ENCODE measurements at places on chromosomes 7 and 10. TPM values are rescaled to one million over a fixed set of nuclear protein-coding genes. Genes with fewer than 3 reads are reported as not detected.

Gene CLEC5A
- 0.18 TPM for total RNA-seq

Gene PIP
- not detected for total RNA-seq

Gene TSPAN14
- total RNA-seq, result 31.3 TPM

Gene ACSM6
- total RNA-seq, result not detected

Gene ARHGAP19
- 4.1 TPM for total RNA-seq

Gene EN2
- total RNA-seq, result not detected

Gene CFAP46
- total RNA-seq, result 0.08 TPM

Gene MYPN
- not detected for total RNA-seq

Gene TMEM26
- 0.35 TPM for total RNA-seq

Gene CYP2C18
- 110 TPM for total RNA-seq

Gene ERVW-1
- not detected for total RNA-seq

Gene EVX1
- total RNA-seq, result not detected

Gene RET
- 1.1 TPM for total RNA-seq

Gene RHBDD2
- 32.9 TPM for total RNA-seq

Gene SEMA4G
- total RNA-seq, result 80.4 TPM

Gene GAD2
- total RNA-seq, result not detected

Gene MEST
- total RNA-seq, result 44.4 TPM

Gene GPRIN2
- total RNA-seq, result 1.1 TPM

Gene SPDYE6
- not detected for total RNA-seq

Gene TES
- total RNA-seq, result 7.5 TPM

Gene NT5C2
- 21.3 TPM for total RNA-seq

Gene TECTB
- 0.13 TPM for total RNA-seq

Gene MALRD1
- total RNA-seq, result not detected

Gene TPST1
- total RNA-seq, result 14.5 TPM

Gene ANKRD30A
- total RNA-seq, result not detected

Gene PRPS1L1
- not detected for total RNA-seq

Gene SRGN
- total RNA-seq, result 29.1 TPM

Gene ATOH7
- 1.2 TPM for total RNA-seq

Gene GRB10
- 54.9 TPM for total RNA-seq

Gene TEX36
- not detected for total RNA-seq

Gene CPA2
- total RNA-seq, result 1.9 TPM

Gene MMRN2
- total RNA-seq, result 9.6 TPM

Gene SPDYE16
- total RNA-seq, result 0.13 TPM

Gene IFIT1
- 9.6 TPM for total RNA-seq

Gene PAPOLB
- not detected for total RNA-seq

Gene BICC1
- 1.6 TPM for total RNA-seq

Gene BEND7
- total RNA-seq, result 14.9 TPM

Gene CCL26
- total RNA-seq, result not detected

Gene STEAP2
- total RNA-seq, result 0.81 TPM

Gene TMEM130
- total RNA-seq, result 0.10 TPM

Gene MRC1
- total RNA-seq, result 30.9 TPM

Gene NKX2-3
- 0.08 TPM for total RNA-seq

Gene CFAP70
- 2.8 TPM for total RNA-seq

Gene KLLN
- 0.68 TPM for total RNA-seq

Gene NANOS1
- 0.05 TPM for total RNA-seq

Gene GNAT3
- not detected for total RNA-seq

Gene VTI1A
- total RNA-seq, result 9.9 TPM

Gene TMEM176A
- 449 TPM for total RNA-seq

Gene HYCC1
- total RNA-seq, result 14.7 TPM

Gene GIMAP2
- 5.3 TPM for total RNA-seq

Measured in left lobe of liver (tissue), 2 donors.